ENCODE measurements at places on chromosomes 2 and 18. TPM values are rescaled to one million over a fixed set of nuclear protein-coding genes. Genes with fewer than 3 reads are reported as not detected.

- no peak for DNase-seq
Measured at GRCh38 chr18:75858754-75859153, 431.3 kb upstream of the SMIM21 start.

DNA sequence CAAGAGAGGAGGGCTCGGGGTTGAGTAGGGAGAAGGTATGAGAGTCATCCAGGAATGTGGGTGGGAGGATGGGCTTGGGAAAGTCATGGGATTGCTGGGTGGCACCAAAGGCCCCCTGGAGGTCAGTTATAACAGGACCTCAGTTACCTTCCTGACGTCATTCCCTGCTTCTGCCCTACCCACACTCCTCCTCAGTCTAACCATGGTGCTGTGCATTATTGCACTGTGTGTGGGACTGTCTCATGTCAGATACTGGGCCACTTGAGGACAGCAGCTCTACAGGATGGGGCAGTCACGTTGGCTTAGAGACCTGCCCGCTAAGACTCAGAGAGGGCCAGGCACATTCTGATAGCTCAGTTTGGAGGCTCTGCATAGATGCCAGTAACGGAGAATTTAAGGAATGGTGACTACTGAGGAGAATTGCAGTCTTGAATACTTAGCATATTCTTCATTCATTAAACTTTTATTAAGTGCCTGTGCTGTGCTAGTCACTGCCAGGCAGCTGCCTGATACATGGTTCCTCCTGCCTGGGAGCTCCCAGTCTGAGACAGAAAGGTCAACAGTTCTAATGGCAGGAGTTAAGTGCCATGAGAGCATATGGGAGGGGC, 90.5 kb downstream of the LAMA3 start:
- DNase-seq = peak; percentile 29

DNA sequence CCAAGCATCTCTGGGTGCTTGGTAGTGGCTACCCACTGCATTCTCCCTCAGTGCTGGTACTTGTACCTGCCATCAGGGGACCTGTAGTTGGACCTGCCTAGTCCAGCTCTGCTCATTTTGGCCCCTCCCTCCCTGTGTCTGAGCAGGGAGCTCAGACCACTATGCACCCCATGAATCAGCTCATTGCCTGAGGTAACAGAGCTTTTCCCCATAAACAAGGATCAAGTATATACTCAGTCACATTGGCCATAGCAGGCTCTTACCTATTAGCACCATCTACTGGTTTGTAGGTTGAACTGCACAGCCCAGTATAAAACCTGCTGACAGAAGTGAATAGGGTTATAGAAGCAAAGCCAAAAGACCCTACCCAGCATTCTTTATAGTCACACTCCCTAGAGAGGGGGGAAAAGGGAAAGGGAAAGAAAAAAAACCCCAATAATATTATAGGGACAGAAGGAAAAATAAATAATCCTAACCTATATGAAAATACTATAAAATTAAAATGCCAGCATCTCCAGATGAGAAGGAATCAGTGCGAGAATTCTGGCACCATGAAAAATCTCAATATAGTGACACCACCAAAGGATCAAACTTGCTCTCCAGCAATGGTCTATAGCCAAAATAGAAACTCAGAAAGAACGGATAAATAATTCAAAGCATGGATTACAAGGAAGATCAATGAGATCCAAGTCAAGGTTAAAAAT, 6.9 kb upstream of the FLACC1 start:
- peak; percentile 78 for DNase-seq

- peak; percentile 30 for DNase-seq
Measured at GRCh38 chr2:183029219-183029618, 9.0 kb downstream of the NCKAP1 start.

- DNase-seq = no peak
Measured at GRCh38 chr2:96601382-96602292, 36.5 kb downstream of the KANSL3 start.

DNA sequence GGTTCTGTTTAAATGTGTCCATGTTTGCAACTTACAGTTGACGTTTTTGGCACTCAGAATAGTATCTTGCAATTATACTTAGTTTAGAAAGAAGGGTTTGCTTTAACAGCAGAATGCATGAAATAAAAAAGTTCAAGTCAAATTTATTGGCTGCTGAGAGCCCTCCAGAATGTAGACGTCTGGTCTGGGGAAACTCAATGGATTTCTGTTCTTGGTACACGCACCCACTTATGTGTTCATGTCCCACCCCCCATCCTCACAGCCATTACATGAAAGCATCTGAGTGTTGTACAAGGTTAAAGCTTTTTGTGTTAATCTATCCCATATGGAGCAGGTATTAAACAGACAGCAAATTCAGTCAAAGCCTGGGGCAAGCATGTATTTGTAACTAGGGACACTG, 219.5 kb downstream of the SOX11 start:
- no peak for DNase-seq

DNA sequence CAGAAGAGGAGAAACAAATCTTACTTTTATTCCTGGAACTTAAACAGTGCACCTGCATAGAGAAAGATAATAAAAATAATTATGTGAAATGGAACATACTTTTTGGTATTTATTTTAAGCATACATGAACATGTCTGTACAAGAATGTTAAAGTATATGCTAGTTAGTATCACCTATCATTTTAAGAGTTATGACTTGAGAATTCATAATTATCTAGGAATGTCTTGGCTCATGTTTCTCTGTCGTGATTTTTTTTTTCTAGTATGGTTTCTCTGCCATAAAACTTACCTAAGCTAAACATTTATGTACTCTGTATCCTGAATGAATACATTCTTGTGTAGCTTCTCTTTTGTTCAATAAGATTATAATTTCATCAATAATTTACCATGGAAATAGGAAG, 4.2 kb downstream of the SERPINB7 start:
- no peak for DNase-seq

DNA sequence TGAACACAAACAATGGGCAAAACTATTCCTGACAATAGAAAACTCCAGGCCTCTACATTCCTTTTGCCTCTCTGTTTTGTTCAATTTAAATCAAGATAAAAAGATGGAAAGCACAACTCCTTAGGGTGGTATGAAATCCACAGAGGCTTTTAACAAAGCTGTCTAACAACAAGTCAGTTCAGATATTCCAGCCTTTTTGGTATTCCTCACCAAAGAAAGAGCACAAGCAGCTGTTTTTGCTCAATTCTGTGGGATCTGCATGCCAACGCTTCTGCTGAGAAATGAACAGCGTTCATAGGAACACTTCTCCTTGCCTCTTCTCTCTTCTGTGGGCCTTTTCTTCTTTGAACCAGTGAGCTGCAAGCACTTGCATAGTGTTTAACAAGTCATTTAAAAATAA, 411.6 kb upstream of the TCF4 start:
- peak; percentile 34 for DNase-seq

DNA sequence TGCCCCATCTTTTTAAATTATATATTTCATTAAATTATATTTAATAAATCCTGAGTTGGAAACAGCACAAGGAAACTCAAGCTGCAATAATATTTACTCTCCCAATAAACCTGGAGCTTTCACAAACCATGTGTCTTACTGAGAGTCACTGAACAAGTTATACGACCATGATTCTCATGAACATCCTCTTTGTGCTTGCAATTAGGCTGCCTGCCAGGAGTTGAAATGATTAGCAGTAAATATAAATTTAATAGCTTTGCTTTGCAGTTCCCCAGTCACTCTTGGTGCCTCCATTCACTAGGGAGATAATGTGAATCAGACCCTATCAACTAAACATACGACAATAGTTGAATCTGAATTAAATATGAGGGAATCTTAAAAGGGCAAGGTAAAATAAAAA, 905.1 kb downstream of the NRXN1 start:
- no peak for DNase-seq

DNA sequence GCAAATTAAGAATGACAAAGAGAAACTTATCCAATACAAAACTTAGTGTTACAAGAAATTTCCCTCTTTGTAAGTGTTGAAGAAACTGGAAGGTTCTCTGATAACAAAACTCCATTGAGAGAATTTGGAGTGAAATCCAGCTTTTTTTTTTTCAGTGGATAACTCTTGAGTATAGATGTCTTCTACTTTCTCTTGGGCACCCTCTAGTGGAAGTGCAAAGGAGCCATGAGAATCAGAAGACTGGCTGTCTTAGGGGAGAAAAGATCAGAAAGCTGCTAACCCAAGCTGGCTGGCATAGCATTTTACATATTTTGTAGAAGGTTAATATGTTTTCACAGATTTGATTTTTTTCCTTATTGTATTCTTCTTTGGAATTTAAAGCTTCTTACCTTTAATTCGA, 138.8 kb upstream of the SATB2 start:
- DNase-seq = peak; percentile 45

GRCh38 chr2:219453671-219454590, 19.3 kb downstream of the SPEG start:
- DNase-seq = peak; percentile 87

DNA sequence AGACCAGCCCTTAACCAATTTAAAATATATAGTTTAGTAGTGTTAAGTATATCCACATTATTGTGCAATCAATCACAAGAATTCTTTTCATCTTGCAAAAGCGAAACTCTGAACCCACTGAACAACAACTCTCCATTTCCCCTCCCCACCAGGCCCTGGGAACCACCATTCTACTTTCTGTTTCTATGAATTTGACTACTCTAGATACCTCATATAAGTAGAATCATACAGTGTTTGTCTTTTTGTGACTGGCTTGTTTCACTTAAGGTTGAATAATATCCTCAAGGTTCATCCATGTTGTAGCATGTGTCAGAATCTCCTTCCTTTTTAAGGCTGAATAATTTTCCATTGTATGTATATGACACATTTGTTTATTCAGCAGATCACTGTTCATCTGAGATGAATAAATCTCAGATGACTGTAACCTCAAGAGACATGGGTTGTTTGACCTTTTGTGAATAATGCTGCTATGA, 8.1 kb upstream of the SOS1 start:
- peak; percentile 20 for DNase-seq

DNA sequence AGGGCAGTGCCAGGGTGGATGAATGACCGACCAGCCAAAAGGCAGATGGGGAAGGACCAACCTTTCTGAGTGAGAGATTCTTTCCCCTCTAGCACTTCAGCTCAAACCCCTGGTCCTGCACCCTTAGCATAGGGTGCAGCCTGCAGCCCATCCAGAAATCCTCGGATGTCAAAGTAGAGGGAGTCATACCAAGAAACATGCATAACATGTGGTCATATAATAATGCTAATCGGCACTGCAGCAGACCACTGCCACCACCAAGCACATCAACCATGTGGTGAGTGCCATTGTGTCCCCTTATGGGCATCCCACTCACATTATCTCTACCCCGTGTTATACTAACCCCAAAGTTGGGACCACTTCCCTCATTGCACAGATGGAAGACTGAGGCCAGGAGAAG, 17.7 kb downstream of the ATOH8 start:
- peak; percentile 42 for DNase-seq

- DNase-seq = peak; percentile 24
Measured at GRCh38 chr2:15354596-15355366, 206.4 kb downstream of the NBAS start.

Gene SEMA4F
- 5.6 TPM for polyA plus RNA-seq

Gene IL1A
- 0.14 TPM for polyA plus RNA-seq

Gene DAW1
- polyA plus RNA-seq = 1.1 TPM

Gene RAB17
- polyA plus RNA-seq = not detected

Gene CCDC138
- polyA plus RNA-seq = 1.8 TPM

Gene CCBE1
- 33.6 TPM for polyA plus RNA-seq

Gene FAP
- polyA plus RNA-seq = 200 TPM

All from GM23248 (cell line).